ENCODE measurements at places on chromosomes 2 and 18.

- DNase-seq, result no peak
Observed at GRCh38 chr2:68152681-68153347, 4.9 kb upstream of the PNO1 start.

DNA sequence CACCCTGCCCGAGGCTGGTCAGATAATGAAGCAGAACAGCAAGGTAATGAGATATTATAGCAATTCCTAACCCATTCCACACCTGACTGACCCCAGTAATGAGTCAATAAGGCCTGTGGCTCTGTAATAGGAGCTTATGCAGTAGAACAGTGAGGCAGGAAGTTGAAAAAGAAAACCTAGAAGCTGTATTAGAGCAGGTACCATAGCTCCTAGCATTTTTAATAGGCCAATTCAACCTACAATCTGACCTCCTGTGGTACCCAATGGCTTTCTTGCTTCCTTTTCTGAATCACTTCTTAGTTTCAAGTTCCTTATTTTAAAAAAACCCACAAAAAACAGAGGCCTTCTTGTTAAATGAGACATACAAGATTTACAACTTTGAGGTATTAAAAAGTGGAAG, 43.6 kb upstream of the MAP2 start:
- no peak for DNase-seq

- DNase-seq, result no peak
Observed at GRCh38 chr2:234146087-234146826, 95.8 kb downstream of the SPP2 start.

DNA sequence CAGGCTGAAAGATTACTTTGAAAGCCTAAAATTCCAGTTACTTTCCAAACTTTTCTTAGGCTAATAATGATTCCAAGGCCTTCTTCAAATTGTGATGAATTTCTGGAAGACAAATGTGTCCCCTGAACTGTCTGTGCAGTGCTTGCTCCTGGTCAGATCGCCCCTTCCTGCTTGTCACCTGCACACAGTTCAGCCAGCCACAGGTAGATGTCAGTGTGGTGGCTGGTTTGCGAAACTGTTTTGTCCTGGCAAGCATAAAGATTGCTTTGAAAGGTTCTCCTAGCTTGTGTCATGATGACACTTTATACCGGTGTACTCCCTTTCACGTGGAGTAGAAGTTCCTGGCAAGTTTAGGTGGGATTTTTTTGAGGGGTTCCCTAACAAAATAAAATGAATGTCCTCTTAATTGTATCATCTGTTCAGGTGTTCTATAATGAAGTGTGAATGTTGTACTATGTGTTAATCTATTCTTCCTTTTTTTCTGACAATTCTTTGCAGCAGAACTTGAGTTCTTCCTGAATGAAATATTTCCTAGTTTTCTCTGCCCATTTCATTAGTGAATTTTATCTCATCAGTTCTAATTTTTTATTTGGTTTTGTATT, 298.8 kb downstream of the ZNF407 start:
- peak; percentile 23 for DNase-seq

DNA sequence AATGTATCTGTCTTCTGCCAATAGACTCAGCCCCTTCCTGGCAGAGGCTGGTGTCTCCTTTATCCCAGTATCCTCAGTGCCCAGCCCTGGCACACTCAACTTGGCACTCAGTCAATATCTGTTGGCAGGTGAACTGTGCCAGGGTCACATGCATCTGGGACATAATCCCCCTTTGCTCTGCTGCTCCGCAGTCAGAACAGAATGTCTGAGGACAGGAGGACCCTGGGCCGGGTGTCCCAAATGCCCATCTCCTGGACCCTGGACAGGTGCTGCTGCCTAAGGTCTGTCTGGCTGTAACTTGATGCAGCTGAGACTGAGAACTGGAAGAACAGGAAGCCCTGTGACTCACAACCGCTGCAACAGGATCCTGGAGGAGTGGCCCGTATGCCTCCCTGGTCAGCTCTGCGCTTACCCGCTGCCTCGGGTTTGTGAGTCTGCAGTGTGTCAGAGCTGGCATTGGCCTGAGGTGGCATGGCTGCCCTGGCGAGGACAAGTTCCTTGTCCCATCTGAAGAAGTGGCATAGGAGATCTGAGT, 11.4 kb downstream of the HK2 start:
- DNase-seq, result no peak

GRCh38 chr2:159755788-159756187, 42.2 kb downstream of the CD302 start:
- DNase-seq, result no peak

- DNase-seq, result no peak
Observed at GRCh38 chr2:12269041-12269972, 447.4 kb upstream of the TRIB2 start.

All from NCI-H2171 (cell line).